ENCODE measurements at places on chromosomes 11 and 22.

GRCh38 chr22:35887296-35887875 lies 141.2 kb downstream of the RBFOX2 start:
- no peak for DNase-seq

GRCh38 chr11:131413217-131413616 lies 42.8 kb downstream of the NTM start:
- DNase-seq: no peak

- DNase-seq: no peak
Measured at GRCh38 chr22:45263463-45264269, 21.1 kb upstream of the UPK3A start.

DNA sequence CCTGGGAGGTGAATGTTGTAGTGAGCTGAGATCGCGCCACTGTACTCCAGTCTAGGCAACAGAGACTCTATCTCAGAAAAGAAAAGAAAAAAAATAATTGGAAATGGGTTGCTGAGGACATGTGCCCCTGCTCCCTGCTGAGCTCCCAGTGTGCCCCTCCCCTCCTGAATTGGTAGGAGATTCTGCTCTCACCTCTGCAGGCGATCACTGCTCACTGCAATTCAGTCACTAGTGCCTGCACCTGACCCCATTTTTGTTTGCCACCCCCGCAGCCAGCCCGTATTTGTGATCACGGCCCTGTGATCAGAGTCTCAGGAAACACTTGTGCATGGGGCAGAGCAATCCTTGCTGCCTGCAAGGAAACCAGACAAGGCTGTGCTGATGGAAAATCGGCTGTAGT lies 16.3 kb upstream of the SEC14L3 start:
- no peak for DNase-seq

DNA sequence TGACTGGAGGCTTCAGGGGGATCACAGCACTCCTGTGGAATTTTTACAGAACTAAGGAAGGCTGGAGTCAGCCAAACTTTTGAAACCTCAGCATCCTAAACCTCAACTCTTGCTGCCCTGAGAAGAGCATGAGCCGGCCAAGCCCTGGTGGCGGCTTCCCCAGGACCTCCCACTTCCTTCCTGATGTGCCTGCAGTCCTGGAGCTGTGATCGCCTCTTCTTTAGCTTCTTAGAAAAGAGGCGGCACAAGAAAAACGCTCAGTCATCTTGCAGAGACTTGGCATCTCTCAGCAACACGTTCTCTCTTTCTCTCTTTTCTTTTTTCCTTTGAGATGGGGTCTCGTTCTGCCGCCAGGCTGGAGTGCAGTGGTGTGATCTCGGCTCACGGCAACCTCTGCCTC lies 40.4 kb upstream of the AMPD3 start:
- DNase-seq: no peak

DNA sequence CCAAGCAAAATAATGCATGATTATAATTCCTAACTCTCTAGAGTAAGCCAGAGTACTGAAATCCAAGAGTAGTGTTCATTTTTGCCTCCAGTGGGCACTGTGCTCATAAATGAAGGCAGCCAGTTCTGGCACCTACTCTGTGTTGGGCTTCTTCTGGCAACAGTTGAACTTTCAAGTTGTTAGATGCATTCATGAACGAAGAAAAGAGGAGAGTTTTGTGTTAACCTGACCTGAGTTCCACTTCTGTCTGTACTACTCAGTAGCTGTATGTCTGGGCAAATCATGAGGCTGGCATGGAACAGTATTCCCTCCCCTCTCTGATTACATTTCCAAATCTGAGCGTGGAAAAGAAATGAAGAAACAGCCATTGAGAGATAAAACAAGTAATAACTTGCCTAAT lies 20.3 kb upstream of the TENM4 start:
- no peak for DNase-seq

GRCh38 chr11:834371-835316 lies 1.9 kb downstream of the CD151 start:
- no peak for DNase-seq

GRCh38 chr11:114977651-114978050 lies 299.3 kb downstream of the NXPE2 start:
- no peak for DNase-seq

- DNase-seq: no peak
Measured at GRCh38 chr11:64571050-64571409, 20.0 kb upstream of the SLC22A12 start.

DNA sequence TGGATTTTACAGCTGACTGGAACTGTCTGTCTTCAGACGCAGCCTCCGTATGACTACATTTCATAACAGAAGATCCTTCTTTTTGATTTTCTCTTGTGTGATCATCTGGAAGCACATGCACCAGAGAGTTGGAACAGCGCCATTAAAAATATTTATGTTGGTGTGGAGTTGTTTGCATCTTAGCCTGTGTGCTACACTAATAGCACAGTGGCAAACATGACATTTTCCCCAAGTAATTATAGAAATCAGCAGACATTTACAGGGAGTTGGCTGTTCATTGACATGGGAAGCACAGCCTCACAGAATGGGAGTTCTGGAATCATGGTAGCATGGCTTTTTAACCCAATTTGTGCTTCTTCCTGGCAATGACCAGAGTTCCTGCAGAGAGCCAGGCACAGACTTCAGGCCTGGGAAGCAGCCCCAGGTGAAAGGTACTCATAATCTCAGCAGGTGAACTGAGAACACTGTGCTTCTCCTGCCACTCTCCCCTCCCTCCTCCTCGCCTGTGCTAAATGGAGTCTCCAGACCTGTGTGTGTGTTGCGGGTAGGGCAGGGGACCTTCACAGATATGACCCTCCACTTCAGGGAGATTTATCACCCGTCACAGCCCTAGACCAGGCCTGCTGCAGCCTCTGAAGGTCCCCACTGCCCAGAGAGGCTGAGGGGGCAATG lies 82.8 kb upstream of the PLET1 start:
- DNase-seq: no peak
